Activated naive CD4-positive, alpha-beta T cell treated with anti-CD3 and anti-CD28 coated beads for 36 hours (primary cell): ENCODE measurements at places on chromosomes 3 and 15. TPM values are rescaled to one million over a fixed set of nuclear protein-coding genes. Genes with fewer than 3 reads are reported as not detected.

DNA sequence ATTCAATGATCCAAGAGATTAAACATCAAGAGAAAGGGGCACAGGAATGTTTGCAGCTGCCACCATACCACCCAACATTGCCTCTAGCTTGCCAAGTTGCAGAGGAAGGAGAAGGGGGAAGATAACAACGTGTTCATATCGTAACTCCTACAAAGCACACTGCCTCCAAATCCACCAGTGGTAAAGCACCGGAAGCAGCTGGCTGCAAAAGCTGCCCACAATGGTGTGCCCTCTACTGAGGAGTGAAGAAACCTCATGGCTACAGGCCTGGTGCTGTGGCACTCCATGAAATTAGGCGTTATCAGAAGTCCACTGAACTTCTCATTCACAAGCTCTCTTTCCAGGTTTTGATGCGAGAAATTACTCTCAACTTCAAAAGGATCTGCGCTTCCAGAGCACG lies 263.9 kb upstream of the STT3B start:
- peak; percentile 31 for DNase-seq

GRCh38 chr3:29067007-29067406 lies 213.9 kb upstream of the RBMS3 start:
- no peak for DNase-seq

Gene TM4SF1
- not detected for total RNA-seq

- no peak for DNase-seq
Measured at GRCh38 chr3:52809662-52810377, 15.2 kb downstream of the ITIH3 start.

- DNase-seq = no peak
Measured at GRCh38 chr3:123193448-123194101, 8.2 kb upstream of the SEC22A start.

Gene GABRR3
- total RNA-seq = not detected

DNA sequence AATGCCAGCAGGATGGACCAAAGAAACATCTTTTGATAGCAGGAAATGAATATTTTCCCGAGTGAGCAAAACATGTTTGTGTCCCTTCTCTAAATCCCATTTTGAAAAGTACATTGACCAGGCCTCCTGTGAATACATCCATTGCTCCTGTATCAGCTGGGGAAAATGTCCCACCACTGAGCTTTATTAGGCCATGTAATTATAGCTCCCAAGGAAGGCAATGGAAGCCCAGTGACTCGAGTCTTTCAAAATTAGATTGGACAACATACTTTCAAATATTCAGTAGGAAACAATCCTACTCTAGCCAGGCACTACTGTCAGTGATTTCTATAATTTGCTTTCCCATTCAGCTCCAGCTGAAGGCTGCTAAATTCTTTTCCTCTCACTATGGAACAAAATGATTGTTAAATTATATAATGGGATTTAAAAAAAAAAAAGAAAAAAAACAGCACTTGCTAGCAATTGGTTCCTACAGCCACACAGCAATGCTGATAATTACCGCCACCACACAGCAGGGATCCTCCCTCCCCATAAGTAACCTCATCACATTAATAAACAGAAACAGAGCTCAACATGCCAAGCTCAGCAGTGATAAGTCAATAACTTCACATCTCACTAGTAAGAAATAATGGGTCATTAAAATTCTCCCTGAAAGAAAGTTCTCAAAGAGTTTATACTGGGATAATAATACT lies 172.4 kb upstream of the SLC2A2 start:
- DNase-seq = no peak

DNA sequence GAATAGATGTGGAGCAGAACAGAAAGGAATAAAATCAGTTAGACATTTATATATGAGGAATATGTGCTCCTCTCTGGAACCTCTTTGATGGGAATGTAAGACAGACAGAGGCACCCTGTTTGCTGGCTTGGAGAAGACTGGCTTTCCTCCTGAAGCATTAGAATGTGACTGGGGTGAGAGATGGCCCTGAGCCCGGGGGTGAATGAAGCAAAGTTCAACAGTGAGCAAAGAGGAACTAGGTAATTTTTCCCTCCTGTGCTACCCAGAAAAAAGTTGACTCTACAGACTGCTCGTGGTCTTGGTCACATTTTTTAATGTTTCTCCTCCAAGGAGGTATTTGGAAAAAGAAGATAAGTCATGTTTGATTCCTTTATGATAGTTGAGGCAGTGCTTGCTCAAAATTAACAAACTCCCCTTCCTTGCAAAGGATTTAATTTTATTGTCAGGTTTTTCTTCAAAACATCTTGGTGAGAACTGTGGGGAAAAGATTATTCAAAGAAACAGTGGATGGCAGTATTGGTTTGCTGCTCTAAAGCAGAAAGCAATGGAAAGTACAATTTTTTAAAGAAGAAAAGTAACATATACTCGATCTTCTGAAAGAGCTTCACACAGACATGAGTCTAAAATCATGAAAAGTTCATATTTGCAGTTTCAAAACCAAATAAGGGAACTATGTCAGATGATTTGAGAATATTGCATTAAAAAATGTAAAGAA lies 370.4 kb upstream of the CDIN1 start:
- DNase-seq = no peak

Gene CFAP44
- 0.76 TPM for total RNA-seq

Gene CELF6
- total RNA-seq = 0.22 TPM

DNA sequence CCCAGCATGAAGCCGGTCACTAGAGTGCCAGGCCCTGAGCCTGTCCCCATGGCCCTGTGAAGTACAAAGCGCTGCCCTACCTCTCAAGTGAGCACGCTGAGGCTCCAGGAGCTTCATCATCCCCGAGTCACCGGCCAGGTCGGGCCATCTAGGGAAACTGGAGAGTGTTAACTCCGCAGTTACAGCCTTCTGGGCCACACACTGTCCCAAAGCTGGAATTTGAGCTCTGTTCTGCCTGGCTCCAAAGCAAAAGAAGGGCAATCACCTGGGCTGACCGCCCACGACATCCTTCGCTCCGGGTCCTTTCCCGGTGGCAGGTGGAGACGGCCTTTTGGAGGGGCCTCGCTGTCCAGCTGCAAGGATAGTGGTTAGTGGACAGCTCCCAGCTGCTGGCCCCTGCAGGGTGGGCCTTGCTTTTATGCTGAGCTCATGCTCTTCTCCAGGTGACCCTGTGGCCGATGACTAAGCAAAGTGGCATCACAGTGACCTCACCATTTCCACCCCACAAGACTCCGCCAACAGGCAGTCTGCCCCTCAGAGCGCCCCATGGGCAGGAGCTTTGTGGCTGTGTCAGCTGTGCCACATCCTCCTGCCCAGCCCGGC lies 3.5 kb upstream of the MUC4 start:
- no peak for DNase-seq

Gene CLDN18
- not detected for total RNA-seq

Gene CCDC12
- 37.6 TPM for total RNA-seq

DNA sequence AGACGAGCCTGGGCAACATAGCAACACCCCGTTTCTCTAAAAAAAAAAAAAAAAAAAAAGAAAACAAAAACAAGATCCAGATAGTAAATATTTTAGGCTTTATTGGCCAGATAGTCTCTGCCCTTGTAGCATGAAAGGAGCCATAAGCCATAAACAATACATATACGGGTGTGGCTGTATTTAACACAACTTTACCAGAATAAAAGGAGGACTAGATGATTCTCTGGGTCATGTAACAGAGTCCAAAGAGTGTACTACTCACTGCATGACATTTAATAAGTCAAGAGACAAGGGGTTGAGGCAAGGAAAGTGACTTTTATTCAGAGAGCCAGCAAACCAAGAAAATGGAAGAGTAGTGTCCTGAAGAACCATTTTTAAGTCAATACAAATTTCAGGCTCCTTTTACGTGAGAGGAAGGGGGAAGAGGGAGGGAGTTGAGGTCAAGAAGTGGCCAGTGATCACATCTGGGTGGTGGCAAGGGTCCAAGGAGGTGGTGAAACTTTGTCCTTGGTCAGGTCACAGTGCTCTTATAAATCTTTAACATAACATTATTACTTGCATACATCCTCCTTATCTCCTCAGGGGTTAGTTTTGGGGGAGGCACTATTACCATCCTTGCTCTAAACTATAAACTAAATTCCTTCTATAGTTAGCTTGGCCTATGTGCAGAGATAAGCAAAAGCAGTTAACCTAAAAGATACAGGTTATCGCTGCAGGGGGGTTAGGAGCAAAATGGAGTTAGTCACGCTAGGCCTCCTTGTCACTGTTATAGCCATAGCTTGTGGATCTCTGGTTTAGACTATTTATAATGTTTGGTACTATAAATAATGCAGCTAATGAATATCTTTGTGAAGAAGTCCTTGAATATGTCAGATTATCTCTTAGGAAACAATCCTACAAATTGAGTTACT lies 46.1 kb downstream of the METTL6 start:
- no peak for DNase-seq

DNA sequence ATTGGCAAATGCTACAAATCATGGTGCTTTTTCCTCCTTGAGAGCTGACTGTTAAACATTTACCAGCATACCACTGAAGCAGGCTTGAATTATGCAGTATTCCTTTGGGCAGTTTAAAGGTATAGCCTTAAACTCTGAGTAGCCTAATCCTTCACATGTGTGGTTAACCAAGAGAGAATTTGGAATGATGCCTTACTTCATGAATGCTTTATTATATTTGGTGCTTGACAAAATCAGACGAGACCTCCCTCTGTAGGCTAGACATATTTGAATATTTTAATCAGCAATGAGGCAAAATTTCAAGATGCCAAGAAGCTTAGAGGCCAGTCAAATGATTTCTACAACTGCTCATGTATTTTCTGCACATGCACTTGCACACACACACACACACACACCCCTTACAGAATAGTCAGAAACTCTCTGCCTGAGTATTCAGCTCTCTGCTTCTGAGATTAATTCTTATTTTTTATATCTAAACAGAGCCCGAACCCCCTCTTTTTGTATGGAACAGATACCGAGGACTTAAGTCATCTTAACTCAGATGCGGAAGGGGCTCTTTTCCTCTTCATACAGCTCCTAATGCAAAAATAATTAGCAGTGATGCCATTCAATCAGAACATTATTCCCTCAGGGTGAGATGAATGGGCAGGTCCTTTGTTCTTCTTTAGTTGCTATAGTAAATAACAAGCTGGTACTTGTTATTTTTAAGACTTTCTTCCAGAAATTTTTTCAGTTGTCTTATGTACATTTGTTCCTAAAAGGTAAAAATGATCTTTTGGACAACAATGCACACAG lies 195.5 kb upstream of the TMC3 start:
- DNase-seq = no peak

GRCh38 chr3:82633319-82633718 lies 871.9 kb upstream of the GBE1 start:
- no peak for DNase-seq

DNA sequence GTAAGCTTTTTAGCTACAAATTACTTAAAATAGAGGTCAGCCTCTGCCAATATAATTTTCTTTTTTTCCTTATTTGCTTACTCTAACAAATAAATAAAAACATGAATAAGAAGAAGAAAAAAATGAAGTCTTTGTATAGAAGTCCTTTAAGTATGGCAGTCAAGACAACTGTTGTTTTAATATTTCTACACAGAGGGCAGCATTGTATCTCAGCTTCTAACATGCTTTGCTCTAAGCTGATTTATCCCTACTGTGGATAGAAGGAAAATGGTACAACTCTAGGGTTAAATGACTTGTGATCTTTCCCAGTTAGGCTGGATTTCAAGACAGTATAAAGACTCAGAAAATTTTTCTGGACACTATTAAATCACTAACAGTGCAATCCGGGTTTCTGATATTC lies 104.3 kb upstream of the MEIS2 start:
- no peak for DNase-seq

Gene PAK2
- total RNA-seq = 68.4 TPM

- no peak for DNase-seq
Measured at GRCh38 chr15:101110681-101111569, 140.9 kb downstream of the CHSY1 start.

DNA sequence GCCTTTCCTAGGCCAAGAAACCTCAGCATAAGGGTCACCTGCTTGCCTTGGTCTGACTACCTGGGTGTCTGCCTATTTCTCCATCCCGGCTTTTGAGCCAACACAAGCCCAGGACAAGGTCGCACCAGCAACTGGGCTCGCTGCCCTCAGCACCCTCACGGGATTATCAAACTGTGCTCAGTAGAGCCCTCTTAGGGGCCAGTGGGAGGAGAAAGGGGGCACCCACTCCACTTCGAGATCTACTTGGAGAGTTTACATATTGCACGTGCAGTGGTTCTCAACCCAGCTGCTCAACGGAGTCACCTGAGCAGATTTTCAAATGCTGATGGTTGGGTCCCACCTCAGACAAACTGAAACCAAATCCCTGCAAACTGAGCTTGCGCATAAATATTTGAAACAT lies 31.1 kb downstream of the TSPAN3 start:
- no peak for DNase-seq

GRCh38 chr3:117734496-117734895 lies 1024.9 kb downstream of the TUSC7 start:
- no peak for DNase-seq

DNA sequence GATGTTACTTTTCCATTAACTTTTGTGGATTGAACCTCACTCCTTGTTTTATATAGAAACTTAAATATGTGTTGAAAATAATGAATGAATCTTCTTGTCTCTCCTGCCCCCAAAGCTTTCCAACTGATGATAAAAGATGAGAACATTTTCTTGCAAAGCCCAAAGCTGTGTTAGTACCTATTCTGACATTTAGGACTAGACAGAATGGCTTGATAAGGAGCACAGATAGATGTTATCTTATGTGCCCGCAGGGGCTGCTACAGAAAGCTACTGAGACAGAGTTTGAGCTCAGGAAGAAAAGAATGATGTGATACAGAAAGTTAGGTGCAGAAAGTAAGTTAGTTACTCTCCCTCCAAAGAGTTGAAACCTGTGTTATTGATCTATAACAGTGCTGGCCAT lies 109.4 kb upstream of the ATP11B start:
- no peak for DNase-seq

Gene GOLGA6D
- total RNA-seq = not detected

- no peak for DNase-seq
Measured at GRCh38 chr15:59290295-59291212, 82.1 kb downstream of the MYO1E start.

GRCh38 chr3:33145221-33145900 lies 31.5 kb downstream of the CRTAP start:
- DNase-seq = no peak
